Nephron progenitor cell (in vitro differentiated cells): ENCODE measurements at places on chromosomes 7 and 10.
A peak's percentile ranks its signal among the peaks of the same experiment; 100 is the strongest.

- no peak for DNase-seq
Measured at GRCh38 chr10:85612833-85613232, 753.8 kb downstream of the GRID1 start.

GRCh38 chr7:98681511-98681910 is 64.4 kb downstream of the NPTX2 start:
- DNase-seq = no peak

DNA sequence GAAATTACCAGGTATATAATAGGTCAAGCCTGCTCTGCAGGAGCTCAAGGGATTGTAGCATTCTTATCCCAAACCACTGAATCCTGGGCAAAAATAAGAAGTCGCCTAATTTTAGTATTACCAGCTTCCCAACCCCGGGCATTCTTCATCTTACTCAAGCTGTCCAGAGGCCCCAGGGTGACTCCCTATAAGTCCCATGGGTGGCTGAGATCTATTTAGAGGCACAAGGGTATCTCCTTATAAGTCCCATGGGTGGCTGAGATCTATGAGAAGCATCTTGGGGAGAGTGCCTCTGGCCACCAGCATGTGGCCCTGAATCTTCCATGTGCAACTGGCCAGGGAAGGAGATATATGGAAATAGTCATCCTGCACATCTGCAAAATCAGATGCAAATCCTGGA is 38.9 kb downstream of the PRSS2 start:
- no peak for DNase-seq

DNA sequence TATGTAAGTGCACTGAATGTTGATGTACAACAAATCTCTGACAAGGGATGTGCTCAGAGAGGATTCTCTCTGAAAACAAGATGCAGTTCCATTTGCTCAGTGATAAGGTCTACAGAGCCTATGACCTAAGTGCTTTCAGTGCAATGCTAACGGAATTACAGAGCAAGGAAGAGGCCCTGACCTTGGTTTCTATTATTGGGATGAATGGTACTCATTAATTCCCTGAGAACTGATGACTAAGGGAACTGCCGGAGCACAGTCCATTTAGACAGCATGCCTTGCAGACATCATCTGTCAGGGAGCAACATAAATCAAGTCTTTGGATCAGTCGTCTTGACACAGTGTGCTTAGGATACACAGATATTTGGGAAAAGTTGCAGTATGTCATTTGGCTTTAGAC is 340.8 kb downstream of the PHTF2 start:
- no peak for DNase-seq

DNA sequence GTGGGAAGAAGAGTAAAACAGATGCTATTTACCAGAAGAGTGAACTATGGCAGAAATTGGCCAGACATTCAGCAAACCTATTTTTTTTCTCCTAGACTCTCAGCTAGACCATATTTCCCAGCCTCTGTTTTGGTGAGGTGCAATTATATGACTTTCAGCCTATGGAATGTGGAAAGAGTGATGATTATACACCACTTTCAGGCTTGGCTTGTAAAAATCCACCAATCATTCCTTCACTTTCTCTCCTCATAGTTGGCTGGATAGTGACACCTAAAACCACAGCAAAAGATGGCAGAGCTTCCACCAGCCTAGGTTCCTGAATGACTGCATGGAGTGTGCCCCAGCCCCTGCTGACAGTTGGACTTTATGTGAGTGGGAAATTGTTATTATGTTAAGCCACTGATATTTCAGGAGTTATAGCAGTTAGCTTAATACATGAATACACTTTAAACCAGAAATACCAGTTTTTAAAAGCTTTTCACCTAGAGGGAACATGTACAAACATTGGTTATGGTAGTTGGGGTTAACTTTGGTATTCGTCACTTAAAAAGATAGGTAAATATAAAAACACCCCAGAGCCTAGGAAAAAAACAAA is 19.1 kb upstream of the TNKS2 start:
- DNase-seq = no peak

GRCh38 chr7:80916770-80917741 is 1.8 kb downstream of the SEMA3C start:
- DNase-seq = no peak

GRCh38 chr7:1609023-1609422 is 39.2 kb upstream of the PSMG3 start:
- DNase-seq = no peak

GRCh38 chr10:101797403-101798059 is 14.3 kb upstream of the NPM3 start:
- no peak for DNase-seq

DNA sequence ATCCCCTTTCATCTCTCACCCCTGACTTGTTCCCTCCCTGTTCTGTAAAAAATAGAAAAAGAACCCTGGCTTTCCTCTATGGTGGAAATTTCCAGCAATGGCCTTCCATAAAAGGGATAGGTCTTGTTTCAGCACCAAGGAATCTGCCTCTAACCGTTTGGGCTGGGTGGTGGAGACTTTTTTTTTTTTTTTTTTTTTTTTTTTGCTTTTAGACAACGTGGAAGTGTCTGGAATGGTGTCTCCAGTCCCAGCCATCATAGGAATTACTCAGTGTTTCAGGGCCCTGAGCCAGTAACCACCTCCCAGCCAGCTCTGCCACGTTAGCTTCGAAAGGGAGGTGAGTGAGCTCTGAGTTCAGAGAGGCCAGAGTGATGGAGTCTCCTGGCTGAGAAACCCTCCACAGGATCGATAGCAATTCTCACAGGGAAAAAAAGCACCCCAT is 97.3 kb upstream of the COL1A2 start:
- DNase-seq = no peak

GRCh38 chr10:76961841-76962240 is 675.8 kb downstream of the KCNMA1 start:
- no peak for DNase-seq

DNA sequence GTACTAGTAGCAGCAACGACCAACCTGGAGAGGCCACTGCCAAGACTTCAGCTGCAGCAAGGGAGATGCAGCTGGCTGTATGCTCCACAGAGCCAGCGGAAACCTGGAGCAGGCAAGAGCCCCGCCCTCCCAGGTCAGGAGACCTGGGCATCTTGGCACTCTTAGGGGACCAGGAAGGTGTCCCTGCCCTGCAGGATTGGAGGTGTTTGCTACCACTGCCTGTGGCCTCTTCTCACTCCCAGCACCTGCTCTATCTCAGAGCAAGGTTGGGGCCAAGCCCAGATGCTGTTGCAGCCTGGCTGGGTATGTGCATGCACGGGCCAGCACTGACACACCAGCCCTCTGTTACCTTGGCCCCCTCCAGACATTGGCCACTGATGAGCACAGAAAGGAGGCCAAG is 1512.8 kb downstream of the REEP3 start:
- DNase-seq = no peak

- DNase-seq = no peak
Measured at GRCh38 chr7:155715111-155715805, 70.8 kb downstream of the RBM33 start.

DNA sequence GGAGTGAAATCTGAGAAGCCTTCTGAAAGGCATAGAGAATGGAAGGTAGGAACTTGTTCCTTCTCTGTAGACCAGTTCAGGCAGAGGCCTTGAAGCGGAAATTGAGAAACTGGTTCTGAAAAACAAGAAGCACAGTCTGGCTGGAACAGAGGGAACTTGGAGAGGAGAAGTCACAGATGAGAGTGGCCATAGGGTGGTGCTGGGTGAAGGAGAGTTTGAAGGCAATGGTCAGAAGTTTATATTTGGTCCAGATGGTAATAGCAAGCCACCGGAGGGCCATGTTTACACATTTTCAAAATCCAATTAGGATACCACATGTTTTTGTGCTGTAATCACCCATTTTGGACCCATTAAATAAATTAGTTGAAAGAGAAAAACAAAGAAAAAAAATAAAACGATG is 692.5 kb downstream of the INHBA start:
- DNase-seq = no peak

- no peak for DNase-seq
Measured at GRCh38 chr7:147524726-147525250, 1065.8 kb upstream of the C7orf33 start.

DNA sequence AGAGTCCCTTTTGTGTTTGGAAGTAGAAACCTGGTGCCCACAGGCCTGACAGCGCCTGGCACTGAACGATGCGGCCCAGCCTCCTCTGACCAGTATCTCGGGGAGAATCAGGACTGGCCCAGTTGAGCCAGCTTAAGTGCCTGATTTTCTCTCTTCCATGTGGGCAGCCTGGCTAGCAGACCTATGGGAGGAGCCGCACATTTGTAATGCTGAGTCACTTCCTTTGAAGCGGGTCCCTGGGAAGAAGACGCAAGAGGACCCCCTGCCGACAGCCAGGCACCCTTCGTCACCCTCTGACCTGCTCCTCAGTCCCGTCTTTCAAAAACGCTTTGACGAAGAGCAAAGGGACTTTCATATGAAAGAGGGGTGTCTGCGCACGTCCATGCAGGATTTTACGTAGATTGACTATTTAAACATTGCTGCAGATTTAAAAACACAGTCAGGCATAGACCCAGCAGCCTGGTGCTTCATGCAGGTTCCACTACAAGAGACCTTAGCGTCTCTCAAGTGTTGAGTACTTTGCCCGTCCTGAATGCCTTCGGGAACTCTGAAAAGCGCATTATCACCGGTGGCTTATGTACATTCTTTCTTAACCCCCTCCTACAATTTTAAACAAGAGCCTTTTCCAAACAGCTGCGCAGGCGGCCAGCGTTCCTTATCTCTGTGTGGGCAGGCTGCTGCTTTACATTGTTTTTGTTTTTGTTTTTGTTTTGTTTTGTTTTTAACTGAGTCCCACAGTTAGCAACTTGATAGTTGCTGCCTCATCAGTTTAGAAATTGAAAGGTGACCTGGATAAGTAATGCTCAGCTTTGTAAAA is 36.5 kb upstream of the AP5Z1 start:
- DNase-seq = peak; percentile 25

DNA sequence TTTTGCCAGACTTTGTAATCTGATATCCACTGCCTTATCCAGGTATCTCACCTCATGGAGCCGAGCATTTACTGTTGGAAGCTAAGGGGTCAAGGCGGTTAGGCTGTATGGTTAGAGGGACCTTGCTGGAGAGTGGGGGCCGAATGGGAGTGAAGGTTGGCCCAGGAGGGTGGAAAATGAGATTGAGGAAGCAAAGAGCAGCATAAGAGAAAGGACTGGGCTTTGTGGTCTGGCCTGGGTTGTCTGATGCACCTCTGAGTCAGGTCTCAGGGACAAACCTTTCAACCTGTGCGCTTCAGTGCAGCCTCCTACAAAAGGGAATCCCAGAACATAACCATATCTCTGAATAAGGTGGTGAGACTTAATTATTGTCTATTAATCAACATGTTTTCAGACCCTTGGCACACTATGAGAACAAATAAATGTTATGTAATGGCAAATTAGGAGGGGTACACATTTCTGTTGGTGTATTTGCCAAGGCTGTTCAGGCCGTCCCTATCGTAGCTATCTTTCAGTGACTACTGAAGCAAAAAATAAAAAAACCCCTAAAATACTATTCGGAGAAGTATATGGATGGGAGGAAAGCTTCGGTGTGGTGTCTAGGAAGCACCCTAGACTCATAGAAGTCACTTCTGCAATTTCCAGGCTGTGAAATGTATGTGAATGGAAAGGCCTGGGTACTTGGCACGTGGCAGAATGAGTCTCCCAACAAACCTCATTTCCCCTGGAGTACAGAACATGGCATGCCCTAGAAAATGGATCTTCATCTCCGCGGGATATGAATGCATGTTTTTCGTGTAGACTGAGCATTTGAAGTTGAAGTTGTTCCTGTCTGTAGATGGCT is 4.3 kb downstream of the CAMK1D start:
- no peak for DNase-seq

- DNase-seq = no peak
Measured at GRCh38 chr10:32629910-32630309, 184.0 kb downstream of the CCDC7 start.

- peak; percentile 47 for DNase-seq
Measured at GRCh38 chr10:122051609-122052385, 62.8 kb downstream of the TACC2 start.

GRCh38 chr10:128557149-128557710 is 431.0 kb upstream of the MKI67 start:
- no peak for DNase-seq

GRCh38 chr10:85618841-85619240 is 747.8 kb downstream of the GRID1 start:
- DNase-seq = no peak

GRCh38 chr7:111735661-111736551 is 173.6 kb upstream of the IMMP2L start:
- DNase-seq = peak; percentile 69

DNA sequence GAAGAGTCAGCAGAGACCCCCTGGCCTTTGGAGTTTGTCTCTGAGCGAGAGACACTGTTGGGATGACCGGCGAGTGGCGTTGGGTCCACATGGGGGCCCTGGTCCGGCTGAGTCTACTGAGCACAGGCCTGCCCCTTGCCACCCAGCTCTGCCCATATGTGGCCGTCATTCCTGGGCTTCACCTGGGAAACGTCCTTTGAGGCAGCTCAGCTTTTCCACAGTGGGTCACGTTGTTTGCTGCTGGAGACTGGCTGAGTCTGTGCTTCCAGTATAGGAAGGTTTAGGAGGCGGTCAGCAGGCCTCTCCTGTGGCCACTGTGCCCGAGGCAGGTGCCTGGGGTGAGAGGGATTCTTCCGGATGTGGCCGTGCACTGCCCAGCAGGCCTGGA is 17.1 kb downstream of the ADAM8 start:
- DNase-seq = no peak

DNA sequence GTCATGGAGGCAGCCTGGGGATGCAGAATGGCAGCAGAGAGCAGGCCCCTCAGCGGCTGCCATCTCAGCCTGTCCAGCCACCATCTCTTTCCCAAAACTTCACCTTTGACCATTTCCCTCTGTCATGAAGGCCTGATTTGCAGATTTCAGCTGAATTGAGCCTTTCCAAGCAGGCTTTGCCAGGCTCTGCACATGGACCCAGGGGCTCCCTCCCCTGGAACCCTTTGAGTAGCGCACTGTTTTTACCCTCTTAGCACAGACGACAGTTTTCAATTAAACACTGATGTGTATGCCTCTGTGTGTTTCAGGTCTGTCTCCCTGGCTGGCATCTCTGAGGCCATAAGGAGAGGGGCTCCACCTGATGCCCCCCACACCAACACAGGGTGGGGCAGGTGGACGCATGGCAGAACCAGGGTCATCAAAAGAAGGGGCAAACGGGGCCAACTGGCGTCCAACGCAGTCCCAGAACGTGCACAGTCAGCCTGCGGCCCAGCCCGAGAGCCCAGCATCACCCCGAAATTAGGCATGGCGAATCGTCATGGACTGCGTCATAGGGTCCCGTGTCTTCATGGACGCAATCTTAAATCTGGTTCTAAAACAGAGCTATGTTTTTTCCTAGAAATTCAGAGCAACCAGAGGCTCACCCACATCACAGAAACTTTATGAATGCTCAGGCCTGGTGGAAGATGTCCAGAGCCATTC is 185.0 kb upstream of the TCERG1L start:
- DNase-seq = no peak

- no peak for DNase-seq
Measured at GRCh38 chr10:75825661-75826060, 394.2 kb downstream of the LRMDA start.

- no peak for DNase-seq
Measured at GRCh38 chr10:116208956-116209567, 63.9 kb downstream of the GFRA1 start.

- DNase-seq = no peak
Measured at GRCh38 chr7:102393467-102393866, 2.7 kb upstream of the PRKRIP1 start.
